ENCODE measurements at places on chromosomes 1 and 21.

- no peak for DNase-seq
Observed at GRCh38 chr1:168552961-168553360, 9.2 kb upstream of the XCL2 start.

DNA sequence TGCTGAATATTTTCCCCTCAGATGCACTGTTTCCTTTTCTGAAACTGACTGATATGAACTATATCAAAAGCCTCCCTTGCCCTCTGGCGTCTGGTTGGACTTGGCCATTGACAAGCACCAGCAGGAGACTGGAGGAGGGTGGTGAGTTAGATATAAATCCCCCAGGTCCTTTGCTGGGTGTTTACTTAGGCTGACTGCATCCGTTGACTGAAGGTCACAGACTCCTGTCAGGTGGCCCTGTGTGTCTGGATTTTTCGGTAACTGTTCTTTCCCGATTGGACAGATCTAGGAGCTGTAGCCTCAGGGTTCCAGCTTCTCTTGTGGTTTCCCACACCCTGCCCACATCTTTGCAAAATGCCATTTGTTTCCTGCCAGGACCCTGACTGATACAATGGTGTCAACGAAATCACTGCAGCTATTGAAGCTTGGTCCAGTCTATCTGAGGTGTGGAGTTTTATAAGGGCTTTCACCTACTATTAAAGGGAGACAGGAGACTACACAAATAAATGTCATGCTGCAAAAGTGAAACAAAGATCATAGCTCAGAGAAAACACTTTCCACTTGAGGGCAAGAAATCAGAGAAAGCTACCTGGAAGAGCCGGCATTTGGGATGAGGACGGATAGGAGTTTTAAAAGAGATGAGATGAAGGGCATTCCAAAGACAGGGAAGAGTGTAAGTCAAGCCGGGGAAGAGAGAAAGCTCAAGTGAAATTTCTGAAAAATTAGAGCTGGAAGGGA is 1.5 kb upstream of the MAGI3 start:
- no peak for DNase-seq

- no peak for DNase-seq
Observed at GRCh38 chr1:85339656-85340399, 63.4 kb upstream of the BCL10 start.

- DNase-seq: no peak
Observed at GRCh38 chr1:31780632-31781031, 16.5 kb upstream of the ADGRB2 start.

- DNase-seq: no peak
Observed at GRCh38 chr1:229137271-229137670, 133.6 kb upstream of the RAB4A start.

DNA sequence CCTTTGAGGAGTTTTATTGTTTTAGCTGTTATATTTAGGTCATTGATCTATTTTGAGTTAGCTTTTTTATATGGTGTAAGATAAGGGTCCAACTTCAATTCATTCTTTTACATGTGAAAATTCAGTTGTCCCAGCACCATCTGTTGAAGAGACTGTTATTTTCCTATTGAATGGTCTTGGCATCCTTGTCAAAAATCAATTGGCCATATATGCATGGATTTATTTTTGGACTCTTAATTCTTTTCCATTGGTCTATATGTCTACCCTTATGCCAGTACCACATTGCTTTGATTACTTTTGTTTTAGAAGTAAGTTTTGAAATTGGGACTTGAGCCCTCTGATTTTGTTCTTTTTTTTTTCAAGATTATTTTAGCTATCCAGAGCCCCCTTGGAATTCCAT is 35.8 kb upstream of the HUNK start:
- DNase-seq: no peak

- DNase-seq: no peak
Observed at GRCh38 chr1:27566462-27567145, 37.3 kb downstream of the AHDC1 start.

DNA sequence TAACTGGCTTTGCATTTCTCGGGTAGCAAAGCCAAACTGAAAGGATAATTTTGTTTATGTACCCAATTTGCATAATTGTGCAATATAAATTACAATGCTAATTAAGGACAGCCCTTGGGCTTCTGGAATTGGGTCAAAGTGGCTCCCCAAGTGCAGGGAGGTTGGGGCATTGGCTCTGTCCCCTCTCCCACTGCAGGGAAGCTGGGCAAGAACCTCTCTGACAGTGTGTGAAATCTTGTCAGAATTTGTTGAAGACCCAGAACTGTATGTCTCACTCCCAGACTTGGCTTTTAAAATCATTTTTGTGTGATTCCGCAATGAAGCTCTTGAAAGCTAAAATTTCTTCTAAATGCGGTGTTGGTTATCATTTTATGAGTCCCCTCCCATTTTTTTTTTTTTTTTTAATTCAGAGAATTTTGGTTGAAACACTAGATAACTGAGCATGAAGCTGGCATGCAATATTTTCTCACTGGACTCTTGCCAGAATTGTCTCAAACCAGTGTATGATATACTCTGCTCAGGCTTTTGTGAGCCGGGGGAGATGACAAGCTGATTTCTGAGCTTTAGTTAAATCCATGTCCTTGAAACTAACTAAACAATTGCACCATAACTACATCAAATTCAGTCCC is 878.9 kb upstream of the CXADR start:
- no peak for DNase-seq

- DNase-seq: peak; percentile 44
Observed at GRCh38 chr1:157073944-157074685, 25.5 kb downstream of the ETV3L start.

GRCh38 chr1:31624309-31624708 is 6.8 kb downstream of the HCRTR1 start:
- DNase-seq: no peak

DNA sequence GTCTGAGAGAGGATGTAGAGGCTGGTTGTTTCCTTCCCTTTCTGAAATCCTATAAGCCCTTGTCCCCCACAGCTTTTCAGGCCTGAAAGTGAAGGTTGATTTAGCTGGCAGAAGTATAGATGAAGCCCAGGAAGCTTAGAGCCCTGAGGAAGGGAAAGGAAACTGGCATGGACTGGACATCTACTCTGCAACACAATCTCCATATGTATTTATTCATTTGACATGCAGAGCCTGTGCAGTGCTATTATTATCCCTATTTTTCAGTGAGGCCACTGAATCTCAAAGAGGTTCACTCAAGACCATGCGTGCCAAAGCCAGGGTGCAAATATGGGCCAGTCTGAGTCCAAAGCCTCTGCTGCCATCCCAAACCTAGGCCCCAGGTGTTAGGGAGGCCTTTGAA is 78.5 kb upstream of the KCND3 start:
- no peak for DNase-seq

DNA sequence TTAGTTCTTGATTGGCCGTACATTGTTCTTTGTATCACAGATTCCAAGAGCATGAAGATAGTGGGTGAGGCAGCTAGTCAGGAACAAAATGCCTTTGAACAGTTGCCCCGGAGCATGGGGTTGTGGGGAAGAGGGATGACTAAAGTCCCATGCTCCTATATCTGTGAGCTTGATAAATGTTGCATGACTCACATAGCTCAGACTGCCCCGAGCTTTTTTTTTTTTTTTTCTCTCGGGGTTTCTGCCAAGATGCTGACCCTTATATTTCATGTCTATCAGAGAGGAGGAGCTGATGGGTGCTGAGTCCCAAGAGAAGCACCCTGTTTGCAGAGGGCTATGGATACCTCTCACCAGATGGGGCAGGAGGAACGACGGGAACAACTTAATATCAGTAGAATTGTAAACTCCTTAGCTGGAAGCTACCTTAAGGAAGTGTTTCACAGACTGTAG is 40.6 kb downstream of the SRRM1 start:
- DNase-seq: peak; percentile 95

- no peak for DNase-seq
Observed at GRCh38 chr1:226873771-226874578, 3.6 kb downstream of the PSEN2 start.

DNA sequence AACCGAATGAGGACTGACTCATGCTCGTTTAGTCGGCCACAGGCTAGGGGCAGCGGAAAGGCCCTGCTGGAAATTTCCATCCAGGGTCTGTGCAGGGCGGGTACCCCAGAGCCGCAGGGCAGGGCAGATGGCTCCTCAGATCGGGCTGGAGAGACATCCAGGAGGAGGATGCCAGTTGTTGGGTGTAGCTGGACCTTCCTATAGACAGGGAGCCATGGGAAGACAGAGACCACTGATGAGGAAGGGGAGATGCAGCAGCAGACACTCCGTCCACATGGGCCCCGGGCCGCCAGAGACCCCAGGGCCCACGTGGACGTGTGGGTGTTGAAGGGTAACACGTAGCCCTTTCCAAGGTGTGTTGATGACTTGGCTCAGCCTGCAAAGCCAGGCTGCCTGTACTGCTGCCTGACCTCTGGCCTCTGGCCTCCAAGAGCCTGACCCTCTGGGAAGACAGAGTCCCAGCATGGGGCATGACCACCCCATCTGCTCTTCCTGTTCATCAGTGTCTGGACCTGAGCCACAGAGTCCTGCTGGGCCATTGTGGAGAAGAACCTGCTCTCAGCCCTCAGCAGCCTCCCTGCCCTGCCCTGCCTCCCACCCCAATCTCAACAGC is 4.8 kb downstream of the GNG4 start:
- DNase-seq: no peak

DNA sequence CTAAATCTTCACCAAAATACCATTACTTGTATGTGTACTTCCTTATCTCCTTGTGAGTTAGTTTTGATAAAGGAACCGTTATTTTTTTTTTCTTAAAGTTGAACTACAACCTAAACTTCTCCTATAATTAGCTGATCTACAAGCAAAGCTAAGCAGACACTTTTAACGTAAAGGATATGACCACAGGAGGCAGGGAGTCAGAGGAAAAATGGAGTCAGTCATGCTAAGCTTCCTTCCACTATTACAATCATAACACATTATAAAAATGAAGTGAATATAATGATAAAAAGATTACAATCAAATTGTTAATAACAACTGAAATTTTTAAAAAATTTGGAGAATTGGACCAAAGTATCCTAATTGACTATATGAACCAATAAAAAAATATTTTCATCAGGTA is 892.6 kb downstream of the KCNT2 start:
- no peak for DNase-seq

DNA sequence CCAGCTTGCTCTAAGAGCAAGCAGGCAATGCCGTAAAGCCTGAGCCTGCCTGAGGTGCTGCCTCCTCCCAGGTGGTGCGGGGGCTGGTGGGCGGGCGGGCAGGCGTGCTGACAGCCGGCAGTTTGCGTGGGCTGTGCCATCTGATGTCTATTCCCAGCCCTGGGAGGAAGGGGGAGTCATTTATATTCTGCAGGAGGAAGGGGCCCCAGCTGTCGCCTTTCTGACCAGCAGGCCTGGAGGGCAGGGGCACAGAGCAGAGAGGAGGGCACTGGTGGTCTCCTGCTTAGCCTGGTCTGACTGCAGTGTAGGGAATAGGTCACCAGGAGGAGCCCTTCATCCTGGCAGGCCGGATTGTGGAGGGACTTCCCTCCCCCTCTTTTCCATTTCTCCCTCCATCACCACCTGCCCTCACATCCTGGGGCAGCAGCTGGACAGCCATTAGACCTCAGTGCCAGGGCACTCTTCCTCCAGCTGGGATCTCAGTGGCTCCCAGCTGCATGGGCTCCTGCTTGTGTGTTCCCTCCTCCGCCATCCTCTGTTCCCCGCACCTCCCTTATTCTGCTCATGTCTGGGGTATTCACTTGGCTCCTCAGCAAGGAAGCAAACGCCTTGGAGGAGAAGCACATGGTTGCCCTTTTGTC is 4.4 kb downstream of the CYB561D1 start:
- peak; percentile 19 for DNase-seq

GRCh38 chr21:26506956-26507355 is 66.1 kb downstream of the CYYR1 start:
- DNase-seq: peak; percentile 70

- DNase-seq: no peak
Observed at GRCh38 chr1:222582099-222582774, 7.5 kb downstream of the TAF1A start.

DNA sequence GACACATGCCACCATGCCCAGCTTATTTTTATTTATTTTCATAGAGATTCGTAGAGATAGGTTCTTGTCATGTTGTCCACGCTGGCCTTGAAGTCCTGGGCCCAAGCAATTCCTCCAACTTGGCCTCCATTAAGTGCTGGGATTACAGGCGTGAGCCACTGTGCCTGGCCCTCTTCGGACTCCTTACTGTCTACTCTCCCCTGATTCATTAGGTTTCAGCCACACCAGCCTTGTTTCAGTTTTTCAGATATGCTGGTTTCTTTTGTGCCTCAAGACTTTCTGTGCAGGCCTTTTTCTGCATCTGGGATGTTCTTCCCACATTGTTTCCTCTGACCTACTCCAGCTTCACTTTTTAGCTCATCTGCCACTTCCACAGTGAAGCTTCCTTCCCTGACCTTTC is 85.4 kb downstream of the CACNA1E start:
- no peak for DNase-seq

DNA sequence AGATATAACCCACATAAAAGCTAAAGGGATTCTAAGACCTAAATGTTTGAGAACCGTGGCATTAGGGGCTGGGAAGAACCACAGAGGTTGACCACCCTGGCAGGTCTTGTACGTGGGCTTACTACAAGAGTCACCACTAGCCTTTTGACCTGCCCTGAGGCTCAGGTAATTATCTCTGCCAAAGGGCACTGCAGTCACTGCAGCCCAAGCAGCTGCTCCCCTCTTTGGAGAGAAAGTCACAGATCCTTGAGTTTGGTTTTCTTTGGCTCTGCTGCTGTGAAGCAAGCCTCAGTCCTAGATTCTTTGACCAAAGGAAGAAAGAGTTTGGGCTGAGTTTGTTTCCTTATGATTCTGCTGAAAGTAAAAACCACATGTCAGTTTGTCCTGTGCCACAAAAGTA is 11.6 kb downstream of the PARK7 start:
- DNase-seq: no peak
